ENCODE measurements at places on chromosomes 11 and 22.

DNA sequence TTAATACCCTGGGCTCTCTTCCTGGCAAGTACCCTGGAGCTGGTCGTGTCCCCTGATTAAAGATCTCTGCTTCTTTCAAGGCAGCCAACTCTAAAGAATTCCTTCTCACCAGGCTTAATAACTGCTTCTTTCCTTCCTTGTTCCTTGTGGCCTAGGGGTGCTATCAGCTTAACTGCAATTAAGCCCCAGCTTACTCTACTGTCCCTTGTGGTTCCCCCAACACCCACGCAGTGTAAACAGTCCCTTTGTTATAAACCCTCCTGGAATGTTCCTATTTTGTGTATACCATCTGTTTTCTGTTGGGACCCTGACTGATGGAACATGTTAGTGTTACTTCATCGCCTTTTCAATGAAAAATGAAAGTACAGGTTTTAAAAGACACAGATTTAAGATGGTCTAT is 126.4 kb upstream of the KIRREL3 start:
- DNase-seq = no peak

- no peak for DNase-seq
Measured at GRCh38 chr11:128552783-128553661, 34.3 kb downstream of the ETS1 start.

DNA sequence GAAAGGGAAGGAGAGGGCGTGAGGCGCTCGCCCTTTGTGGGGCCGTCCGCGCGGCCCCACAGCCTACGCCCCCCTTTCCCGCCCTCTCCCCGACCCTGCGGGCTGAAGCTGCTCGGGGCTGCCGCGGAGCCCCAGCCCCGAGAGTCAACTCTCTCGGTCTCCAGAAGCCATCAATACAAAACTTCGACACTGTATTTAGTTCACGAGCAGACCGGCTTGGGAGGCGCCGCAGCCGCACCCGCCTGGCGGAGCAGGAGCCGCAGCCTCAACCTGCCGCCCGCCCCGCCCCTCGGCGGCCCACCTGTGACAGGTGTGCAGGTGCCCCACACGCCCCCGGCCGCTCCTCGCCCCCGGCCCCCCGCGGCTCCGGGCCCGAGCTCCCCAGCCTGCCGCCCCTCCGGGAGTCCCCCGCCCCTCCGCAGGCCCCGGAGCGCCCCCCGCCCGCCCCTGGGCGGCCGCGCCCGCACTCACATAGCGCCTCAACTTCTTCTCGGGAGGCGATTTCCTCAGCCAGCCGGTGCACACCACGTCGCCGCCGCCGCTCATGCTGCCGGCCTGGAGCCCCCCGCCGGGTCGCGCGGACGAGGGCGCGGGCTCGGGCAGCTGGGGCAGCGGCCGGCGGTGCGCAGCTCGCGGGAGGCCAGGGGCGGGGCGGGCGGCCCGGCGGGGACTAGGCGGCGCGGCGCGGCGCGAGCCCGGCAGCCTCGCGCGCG is at the start of gene GAB2:
Gene GAB2, minus strand, starts transcription at position 646 of the 713 bp plus-strand sequence. Its CDS starts 100 bp downstream, at position 546.
- no peak for DNase-seq

- DNase-seq = no peak
Measured at GRCh38 chr11:116519499-116519898, 253.3 kb downstream of the BUD13 start.

DNA sequence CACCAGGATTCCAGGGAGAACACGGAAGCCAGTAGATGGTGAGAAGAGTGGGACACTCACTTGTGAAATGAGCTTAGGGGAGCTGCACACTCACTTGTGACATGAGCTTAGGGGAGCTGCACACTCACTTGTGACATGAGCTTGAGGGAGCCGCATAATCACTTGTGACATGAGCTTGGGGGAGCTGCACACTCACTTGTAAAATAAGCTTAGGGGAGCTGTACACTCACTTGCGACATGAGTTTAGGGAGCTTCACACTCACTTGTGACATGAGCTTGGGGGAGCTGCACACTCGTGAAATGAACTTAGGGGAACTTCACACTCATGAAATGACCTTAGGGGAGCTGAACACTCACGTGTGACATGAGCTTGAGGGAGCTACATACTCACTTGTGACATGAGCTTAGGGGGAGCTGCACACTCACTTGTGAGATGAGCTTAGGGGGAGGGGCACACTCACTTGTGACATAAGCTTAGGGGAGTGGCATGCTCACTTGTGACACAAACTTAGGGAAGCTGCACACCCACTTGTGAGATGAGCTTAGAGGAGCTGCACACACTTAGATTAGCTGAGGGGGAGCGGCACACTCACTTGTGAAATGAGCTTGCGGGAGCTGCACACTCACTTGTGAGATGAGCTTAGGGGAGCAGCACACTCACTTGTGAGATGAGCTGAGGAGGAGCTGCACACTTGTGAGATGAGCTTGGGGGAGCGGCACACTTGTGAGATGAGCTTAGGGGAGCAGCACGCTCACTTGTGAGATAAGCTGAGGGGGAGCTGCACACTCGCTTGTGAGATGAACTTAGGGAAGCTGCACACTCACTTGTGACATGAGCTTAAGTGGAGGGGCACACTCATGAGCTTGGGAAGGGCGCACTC is 59.0 kb downstream of the NCAPD3 start:
- DNase-seq = no peak

DNA sequence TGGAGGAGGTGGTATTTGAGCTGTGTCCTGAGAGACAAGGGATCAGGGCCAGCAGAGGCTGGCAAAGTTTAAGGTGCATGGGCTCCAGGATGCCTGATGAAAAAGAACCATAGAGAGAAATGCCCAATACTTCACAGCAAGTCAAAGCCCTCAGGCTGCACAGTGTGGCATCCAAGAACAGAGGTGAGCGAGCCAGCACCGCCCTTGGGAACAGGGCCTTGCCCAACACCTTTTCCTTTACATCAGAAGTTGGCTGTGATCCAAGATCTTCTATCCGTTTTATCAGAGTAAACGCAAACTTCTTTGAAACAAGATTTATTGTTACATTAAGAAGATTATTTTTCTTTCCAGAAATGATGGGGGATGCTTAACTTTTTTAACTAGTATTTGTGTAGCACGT is 1.4 kb downstream of the B3GNT6 start:
- DNase-seq = no peak

DNA sequence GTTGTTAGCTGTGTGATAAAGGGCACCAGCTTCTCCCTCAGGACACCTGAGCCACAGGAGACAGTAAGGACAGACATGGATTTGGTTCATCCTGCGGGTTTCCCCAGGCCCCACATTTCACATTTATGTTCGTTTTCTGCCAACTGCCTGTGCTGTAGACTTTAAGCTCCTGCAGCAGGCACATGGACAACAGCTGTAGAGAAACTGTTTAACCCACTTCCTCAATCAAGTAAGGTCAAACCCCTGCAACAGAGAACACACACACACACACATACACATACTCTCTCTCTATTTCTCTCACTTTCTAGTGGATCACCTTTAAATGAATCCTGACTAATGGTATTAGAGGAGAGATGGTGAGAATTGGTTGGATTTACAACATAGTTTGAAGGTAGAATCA is 90.7 kb downstream of the C11orf87 start:
- no peak for DNase-seq

DNA sequence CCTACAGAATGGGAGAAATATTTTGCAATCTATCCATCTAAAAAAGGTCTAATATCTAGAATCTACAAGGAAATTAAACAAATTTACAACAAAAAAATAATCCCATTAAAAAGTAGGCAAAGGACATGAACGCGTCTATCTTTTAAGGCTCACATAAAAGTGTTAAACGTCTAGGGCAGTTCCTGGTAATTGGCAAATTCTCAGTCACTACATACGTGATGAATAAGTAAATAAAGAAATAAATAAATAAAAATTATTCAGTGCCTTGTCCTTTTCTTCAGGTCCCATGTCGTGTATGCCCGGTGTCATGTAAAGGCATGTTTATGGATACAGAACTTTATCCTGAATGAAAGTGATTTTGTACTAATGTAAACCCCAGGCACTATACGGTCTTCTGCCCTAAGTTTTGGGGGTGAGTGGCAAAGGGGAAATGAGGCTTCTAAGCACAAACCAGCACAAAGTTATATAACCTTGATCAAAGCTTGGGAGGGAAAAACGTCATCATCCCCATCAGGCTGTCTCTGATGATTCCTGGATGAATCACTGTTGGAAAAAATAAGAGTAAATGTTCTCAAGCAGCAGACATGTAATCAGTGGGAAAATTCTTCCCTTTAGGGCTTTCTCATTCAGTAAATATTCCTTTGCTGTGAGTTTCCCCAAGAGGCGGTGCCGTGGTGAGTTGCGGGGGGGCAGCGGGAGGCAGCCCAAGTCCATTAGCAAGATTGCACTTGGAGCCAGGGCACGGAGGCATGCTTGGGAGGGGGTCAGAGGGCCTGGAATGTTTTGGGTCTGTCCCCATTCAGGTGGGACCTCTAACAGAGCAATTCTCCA is 30.4 kb upstream of the MICAL2 start:
- DNase-seq = peak; percentile 82

DNA sequence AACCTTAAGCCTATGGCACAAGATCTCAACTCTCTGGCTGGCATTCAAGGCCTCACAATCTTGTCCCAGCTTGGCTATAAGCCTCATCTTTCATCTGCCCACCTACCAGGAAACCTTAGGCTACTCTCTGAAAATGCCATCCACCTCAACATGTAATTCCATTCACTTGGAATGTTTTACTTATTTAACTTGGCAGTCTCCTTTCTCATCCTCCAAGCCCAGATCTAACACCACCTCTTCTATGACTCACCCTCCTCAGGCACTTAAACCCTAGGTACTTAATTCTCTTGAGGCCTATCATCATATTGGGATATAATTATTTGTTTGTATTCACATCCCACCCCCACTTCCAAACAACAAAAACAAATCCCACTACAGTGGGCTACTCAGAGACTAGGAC is 15.0 kb downstream of the POGLUT3 start:
- DNase-seq = no peak

- no peak for DNase-seq
Measured at GRCh38 chr11:62458212-62459002, 39.6 kb downstream of the SCGB1A1 start.

DNA sequence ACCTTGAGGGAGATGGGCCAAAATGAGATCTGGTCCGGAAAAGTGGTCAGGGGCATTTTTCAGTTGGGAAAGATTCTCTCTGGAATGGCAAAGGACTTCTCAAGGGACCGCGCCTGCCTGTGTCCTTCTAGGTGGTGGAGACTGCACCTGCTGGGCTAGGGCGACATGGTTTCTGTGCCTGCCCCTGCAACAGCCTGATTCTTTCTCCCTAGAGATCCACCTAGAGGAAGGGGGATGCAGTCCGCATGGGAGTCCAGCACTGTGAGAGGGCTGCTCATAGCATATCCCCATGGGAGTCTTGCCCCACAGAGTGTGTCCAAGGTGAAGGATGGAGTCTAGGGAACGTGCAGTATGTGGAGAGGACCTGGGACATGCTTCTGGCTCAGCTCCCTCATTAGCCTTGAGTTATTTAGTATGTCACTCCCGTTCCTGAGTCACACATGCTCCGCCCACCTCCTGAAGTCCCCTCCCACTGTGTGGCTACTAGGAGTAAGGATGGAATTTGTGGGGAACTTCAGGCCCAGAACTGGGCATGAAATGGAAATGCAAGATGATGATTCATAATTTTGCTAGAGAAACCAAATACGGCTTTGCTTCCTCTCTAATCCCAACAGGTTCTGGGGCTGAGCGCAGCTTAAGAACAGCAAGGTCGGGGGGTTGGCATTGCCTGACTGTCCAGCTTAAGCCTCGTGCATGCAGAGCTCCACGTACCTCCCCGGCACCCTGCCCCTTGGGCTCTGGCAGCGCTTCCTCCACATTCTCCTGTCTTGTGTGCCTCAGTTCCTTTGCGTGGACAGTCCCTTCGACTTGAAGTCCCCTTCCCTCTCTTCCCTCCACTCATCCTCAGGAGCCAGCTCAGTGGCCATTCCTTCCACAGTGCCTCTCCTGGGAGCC is 35.0 kb downstream of the GRIK4 start:
- DNase-seq = peak; percentile 77

DNA sequence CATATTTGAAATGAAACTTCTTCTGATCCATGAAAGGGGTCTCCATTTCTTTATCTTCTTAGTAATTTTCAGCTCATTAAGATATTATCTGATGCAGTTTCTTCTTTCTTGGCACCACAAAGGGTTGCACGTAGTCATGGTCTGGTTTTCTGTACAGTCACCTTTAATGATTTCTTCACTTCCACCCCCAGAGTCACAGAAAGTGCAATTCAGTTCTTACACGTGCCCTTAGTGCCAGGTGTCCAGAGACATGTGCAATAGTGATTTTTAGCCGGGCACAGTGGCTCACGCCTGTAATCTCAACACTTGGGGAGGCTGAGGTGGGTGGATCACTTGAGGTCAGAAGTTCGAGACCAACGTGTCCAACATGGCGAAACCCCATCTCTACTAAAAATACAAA is 202.8 kb upstream of the MTNR1B start:
- no peak for DNase-seq

GRCh38 chr11:72556433-72556832 is 117.8 kb downstream of the PDE2A start:
- peak; percentile 42 for DNase-seq

- no peak for DNase-seq
Measured at GRCh38 chr11:44437122-44437521, 127.2 kb upstream of the ALX4 start.

DNA sequence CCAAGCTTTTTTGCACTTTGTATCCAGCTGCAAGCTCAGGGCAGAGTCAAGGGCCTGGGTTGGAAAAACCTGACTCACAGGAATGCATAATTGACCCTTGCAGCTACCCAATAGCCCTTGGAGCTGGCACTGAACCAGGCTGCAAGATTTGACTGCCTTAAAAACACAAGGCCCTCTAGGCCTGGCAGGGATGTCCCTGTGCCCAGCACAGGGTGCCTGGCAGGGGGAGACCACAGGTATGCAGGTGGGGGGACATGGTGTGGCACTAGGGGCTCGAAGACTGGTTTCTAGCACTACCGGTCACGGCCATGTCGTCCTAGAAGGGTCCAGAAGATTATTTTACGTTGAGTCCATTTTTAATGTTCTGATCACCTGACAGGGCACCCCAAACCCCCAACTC is 30.2 kb downstream of the SBF1 start:
- DNase-seq = no peak

- DNase-seq = peak; percentile 81
Measured at GRCh38 chr11:105034813-105035620, at the start of gene CASP1. CASP1 (minus strand) TSS chr11:105035144; CDS start chr11:105035113, 31 bp downstream.

DNA sequence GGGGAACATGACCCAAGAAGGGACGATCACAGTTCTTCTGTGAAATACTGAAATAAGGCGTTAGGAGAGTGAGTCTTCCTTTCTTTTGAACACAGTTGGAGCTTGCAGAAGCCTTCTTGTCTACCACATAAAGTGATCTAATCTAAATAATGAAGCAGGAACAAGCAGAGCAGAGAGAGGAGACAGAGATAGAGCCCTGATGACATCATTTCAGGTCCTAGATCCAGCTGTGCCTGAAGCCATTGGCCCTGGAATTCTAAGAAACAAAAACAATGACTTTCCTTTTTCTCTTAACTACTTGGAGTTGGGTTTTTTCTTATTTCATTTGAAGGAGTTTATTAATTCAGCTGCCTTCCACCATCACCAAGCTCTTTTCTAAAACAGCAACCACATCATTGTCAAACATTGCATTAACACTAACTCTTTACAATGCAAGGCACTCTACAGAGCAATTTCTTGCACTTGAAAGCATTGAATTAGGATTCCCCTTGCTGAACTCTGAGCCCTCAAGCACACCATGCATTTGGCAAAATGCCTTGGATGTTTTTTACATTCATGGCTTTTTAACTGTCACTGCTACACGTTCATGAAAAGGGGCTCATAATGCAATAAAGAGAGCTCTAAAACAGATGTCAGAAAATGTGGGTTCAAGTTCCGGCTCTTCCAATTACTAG is 117.2 kb upstream of the TIMP3 start:
- DNase-seq = no peak

Measured in right atrium auricular region (tissue), 2 donors.